ENCODE measurements at places on chromosomes 11 and 22.

DNA sequence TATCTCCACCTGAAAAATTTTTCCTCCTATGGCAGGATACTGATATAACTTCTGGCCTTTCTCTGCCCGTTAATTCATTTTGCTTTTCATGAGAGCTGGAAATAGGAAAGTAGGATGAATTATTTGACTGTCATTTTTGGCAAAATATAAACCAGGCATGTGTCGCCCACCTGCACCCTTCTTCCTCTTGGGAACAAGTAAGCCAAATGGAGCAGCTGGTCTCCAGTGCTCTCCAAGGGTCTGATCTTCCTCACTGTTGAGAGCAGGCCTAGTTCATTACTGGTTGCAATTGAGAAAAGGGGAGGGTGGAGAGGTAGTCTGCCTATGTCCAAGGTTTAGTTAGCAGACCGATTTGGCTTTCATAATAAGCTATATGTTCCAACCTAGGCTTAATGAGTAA, 582.2 kb downstream of the DLG2 start:
- DNase-seq, result no peak

DNA sequence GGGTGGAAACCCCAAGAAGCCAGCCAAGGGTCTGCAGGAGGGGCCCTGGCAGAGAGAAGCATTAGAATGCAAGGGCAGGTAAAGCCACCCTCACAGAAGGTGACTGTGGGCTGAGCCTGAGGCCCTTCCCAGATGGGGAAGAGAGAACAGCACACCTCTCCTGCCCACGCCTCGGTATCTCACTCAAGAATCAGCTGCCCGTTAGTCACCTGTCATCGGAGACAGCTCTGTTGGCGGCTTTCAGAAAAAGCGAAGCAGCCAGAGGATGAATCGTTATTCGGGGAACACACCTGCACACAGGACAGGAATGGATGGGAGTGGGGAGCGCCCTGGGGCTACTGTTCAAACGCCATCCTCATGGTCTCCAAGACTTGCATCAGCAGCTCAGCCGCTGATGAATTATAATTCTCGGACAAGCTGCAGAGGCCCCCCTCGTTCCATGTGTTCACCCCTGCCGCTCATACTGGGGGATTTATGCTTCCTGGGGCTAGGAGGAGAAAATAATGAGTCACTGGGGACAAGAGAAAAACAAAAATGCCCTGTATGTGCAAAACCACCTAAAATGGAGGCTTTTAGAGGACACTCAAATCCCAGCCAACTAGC, 21.6 kb upstream of the TMA7B start:
- no peak for DNase-seq

GRCh38 chr22:28808716-28809355, 8.5 kb upstream of the XBP1 start:
- DNase-seq, result no peak

DNA sequence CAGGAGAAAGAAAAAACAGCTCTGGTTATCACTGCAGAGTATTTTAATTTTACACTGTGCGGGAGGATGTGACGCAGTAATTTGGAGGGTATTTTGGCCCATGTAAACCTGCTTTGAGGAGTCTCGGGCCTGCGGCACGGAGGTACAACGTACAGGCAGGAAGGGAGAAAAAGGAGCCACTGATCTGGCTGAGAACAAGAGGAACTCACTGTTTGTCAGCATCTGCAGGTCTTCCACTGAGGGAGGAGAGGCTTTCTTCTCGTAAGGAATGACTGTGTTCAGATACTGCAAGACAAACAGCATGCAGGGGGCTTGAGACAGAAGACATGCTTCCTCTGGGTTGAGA, 44.0 kb downstream of the FEZ1 start:
- no peak for DNase-seq

DNA sequence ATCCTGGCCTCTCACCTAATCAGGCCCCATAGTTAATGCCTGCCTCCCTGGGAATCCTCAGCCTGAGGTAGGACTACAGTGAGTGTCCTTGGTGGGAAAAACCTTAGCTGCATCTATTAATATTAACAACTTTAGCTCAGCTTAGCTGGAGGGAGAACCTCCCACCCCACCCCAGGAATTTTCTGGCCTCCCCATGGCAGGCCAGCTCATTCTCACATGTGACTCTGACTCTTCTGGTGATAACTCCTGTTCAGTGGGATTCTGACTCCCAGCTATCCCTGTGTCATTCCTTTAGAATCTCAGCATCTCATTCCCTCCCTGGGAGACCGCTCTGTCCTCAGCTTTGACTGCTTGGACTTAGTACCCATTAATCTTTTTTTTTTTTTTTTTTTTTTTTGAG, 14.5 kb downstream of the ART5 start:
- no peak for DNase-seq

DNA sequence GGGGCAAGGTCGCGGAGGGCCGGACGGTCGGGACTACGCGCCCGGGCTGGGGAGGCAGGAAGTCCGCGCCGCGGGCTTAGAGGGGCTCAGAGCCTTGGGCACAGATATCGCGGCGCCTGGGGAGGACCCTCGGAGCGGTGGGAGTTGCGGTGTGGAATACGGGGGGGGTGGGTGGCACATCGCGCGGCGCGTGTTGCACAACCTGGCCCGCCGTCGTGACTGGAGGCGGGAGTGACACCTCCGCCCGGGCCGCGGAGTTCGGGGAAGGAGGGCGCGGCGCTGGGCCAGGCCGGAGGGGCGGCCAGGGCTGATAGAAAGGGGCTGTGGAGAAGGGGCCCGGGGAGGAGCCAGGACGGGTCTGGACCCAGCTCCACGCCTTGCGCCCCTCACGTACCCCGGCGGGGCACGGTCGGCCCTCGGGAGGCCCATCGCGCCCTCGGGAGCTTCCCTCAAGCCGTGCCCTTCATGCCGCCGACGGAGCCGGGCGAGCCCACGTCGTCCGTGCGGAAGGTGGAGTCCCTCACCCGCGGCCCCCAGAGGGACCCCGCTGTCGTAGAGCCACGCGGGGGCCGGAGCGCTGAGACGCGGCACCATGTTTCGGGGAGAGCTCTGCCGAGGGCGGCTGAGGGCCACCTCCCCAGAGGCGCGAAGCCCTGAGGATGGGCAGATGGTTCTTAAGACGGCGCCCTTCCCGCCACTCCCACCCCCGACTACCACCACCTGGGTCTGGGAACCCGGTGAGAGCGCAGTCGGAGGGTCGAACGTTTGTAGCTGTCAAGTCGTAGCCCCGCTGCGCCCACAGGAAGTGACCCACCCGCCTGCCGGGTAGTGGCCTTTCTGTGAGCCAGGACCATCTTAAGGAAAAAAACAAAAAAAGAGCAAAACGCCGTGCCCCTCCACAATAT, 729 bp downstream of the IL17RA start:
- no peak for DNase-seq

DNA sequence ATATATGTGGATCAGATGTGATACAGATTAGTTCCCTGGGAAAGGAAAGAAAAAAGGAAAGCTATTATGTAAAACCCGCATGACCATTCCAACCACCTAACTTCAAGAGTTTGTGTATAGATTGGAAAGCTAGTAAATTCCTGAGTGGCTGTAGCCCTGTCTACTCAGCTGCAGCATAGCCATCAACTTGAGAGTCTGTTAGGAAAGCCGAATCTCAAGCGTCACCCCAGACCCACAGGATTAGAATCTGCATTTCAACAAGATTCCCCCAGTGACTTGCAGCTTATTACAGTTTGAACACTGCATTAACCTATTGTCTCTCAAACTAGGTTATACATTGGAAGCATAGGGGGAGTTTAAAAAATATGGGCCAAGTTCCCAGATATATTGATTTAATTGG, 921.7 kb downstream of the LRRC4C start:
- no peak for DNase-seq

- DNase-seq, result no peak
These were observed 10.1 kb upstream of the SERPIND1 start for GRCh38 chr22:20763630-20764470.

- DNase-seq, result peak; percentile 58
These were observed 2.5 kb downstream of the ROBO3 start for GRCh38 chr11:124867700-124868099.

- no peak for DNase-seq
These were observed 60.9 kb upstream of the EED start for GRCh38 chr11:86183694-86184093.

GRCh38 chr22:36758792-36759271, 17.1 kb downstream of the IFT27 start:
- DNase-seq, result no peak

GRCh38 chr11:47863898-47864430, 15.8 kb upstream of the NUP160 start:
- DNase-seq, result no peak

DNA sequence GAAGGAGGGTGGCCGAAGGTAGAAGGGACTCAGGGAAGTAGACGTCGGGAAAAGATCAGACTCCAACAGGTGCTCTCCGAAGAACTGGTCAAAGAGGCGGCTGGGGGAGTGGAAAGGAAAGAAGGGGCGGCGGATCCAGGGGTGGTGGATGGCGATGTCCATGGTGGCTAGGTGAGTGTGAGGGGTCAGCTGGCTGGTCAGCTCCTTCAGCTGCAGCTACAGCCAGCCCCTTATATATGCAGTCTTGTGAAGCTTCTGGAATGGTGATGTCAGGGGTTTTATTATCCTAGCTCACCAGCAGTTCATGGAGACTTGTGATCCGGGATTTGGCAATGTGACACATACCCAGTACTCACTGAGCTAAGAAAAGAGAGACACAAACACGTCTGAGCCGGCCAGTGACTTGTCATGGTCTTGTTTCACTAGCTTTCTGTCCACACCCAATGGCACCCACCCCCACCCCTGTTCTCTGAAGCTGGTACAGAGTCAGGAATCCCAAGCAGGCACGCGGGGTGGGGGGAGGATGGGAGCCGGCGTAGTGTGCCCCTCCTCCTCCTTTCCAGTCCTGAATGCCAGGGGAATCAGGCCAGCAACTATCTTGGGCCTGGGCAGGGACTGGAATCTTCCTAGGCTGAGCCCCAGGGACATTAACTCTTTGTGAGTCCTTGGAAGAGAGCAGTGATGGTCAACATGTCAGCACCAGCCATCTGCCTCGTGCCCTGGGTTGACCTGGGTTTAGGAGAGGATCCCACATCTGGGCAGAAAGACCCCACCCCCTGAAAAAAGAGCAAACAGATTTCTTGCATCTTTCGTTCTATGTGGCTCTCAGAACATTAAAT, at the start of gene CRYAB:
Gene CRYAB (minus strand): TSS at position 208 of the 839 bp plus-strand sequence. CDS start 46 bp downstream, at position 162.
- DNase-seq, result no peak

GRCh38 chr11:110951950-110952503, 239.8 kb upstream of the ARHGAP20 start:
- DNase-seq, result no peak

- no peak for DNase-seq
These were observed 42.1 kb downstream of the SLC36A4 start for GRCh38 chr11:93155738-93156137.

DNA sequence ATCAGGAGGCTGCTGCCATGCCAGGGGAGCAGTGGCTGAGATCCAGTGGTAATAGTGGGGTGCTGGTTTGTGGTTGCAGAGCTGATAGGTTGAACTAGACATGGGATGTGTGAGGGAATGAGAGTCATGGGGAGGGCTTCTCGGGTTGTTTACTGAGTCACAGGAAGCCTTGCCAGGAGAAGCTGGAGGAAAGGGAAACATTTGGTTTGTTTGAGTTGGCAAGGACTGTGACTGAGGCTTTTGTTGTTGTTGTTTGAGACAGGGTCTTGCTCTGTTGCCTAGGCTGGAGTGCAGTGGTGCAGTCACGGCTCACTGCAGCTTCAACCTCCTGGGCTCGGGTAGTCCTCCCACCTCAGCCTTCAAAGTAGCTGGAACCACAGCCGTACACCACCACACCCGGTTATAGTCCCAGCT, 49.3 kb downstream of the CABIN1 start:
- DNase-seq, result no peak

GRCh38 chr11:126800009-126800408, 200.6 kb downstream of the KIRREL3 start:
- no peak for DNase-seq

GRCh38 chr22:31269892-31270579, 22.3 kb downstream of the PIK3IP1 start:
- no peak for DNase-seq

DNA sequence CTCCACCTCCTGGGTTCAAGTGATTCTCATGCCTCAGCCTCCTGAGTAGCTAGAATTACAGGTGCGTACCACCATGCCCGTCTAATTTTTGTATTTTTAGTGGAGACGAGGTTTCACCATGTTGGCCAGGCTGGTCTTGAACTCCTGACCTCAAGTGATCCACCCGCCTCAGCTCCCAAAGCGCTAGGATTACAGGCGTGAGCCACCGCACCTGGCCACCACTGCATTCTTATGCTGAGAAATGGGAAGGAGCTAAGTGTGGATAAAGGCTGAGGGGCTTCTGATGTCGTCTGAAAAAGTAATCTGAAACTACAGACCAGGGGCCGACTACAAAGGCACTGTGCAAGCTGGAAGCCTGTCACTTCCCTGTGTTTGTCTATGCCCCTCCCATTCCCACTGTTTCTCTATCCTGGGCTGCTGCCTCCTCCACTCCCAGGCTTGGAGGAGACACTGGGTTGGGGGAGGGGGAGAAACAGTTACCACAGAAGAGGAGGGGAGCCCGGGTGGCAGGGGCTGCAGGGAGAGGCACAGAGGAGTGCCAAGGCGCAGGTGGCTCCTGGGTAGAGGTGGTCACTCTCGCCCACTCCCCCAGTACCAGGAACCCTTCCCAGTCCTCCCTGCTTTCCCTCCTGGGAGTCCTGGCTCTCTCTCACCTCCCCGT, 2.9 kb upstream of the MTA2 start:
- no peak for DNase-seq

DNA sequence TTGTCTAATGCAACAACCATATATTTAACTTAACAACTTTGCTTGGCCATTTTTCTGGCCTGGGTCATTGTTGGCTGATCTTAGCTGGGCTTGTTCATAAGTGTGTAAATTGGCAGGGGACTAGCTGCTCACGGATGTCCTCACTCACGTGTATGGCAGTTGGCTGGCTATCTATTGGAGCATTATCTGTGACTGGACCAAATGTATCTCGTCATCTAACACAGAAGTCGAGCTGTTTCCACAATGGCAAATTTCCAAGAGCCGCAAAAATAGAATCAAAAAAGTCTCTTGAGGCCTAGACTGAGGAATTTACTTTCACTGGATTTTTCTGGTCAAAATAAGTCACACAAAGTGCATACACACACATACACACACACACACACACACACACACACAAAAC, 893.3 kb downstream of the FAM181B start:
- DNase-seq, result no peak

- DNase-seq, result no peak
These were observed 462.9 kb downstream of the RAB38 start for GRCh38 chr11:87712391-87712790.

DNA sequence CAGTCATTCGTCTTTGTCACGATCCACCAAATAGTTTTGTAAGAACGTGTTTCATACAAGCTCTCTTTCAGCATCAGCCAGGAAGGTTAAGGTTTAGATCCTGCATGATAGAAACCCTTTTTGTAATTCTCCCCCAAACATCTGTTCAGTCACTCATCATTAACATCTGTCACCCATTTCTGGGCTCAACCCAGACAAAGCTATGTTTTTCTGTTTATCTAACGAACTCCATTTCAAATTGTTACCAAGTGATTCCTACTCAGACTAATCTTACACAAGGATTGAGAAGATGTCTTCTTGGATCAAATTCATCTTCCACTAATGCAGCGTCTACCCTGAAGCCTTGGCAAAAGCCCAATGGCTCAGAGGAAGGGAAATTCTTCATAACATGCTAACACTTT, 58.8 kb downstream of the FZD4 start:
- DNase-seq, result no peak
